Stimulated activated CD4-positive, alpha-beta T cell treated with anti-CD3 and anti-CD28 coated beads, Interleukin-2, amount 100 ng/mL, for 24 hours (primary cell): ENCODE measurements at places on chromosomes 11 and 22.

- DNase-seq: no peak
Observed at GRCh38 chr11:119506436-119506835, 83.5 kb upstream of the THY1 start.

- DNase-seq: no peak
Observed at GRCh38 chr11:120863359-120863758, 160.5 kb upstream of the TBCEL start.

- no peak for DNase-seq
Observed at GRCh38 chr11:76753950-76754349, 29.2 kb upstream of the TSKU start.

GRCh38 chr11:77475206-77475605 is 1.3 kb upstream of the PAK1 start:
- no peak for DNase-seq

GRCh38 chr11:926341-926916 is 759 bp downstream of the AP2A2 start:
- DNase-seq: no peak

DNA sequence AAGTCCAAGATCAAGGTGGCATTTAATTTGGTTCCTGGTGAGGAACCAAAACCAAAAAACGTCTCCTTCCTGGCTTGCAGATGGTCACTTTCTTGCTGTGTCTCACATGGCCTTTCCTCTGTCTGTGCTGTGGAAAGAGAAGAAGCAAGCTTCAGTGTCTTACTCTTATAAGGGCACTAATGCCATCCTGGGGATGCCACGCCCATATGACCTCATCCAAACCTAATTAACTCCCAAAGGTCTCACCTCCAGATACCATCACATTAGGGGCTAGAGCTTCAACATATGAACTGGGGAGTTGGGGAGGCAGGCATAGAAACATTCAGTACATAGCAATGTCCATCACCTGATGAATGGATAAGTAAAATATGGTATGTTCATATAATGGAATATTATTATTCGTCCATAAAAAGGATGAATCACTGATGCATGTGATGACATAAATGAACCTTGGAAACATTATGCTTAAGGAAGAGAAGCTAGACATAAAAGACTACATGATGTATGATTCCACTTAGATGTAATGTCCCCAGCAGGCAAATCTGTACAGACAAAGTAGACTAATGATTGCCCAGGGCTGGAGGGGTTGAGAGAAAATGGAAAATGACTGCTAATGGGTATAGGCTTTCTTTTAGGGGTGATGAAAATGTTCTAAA is 78.6 kb upstream of the B3GNT6 start:
- no peak for DNase-seq

- DNase-seq: no peak
Observed at GRCh38 chr22:19878461-19879245, 24.0 kb upstream of the GNB1L start.

DNA sequence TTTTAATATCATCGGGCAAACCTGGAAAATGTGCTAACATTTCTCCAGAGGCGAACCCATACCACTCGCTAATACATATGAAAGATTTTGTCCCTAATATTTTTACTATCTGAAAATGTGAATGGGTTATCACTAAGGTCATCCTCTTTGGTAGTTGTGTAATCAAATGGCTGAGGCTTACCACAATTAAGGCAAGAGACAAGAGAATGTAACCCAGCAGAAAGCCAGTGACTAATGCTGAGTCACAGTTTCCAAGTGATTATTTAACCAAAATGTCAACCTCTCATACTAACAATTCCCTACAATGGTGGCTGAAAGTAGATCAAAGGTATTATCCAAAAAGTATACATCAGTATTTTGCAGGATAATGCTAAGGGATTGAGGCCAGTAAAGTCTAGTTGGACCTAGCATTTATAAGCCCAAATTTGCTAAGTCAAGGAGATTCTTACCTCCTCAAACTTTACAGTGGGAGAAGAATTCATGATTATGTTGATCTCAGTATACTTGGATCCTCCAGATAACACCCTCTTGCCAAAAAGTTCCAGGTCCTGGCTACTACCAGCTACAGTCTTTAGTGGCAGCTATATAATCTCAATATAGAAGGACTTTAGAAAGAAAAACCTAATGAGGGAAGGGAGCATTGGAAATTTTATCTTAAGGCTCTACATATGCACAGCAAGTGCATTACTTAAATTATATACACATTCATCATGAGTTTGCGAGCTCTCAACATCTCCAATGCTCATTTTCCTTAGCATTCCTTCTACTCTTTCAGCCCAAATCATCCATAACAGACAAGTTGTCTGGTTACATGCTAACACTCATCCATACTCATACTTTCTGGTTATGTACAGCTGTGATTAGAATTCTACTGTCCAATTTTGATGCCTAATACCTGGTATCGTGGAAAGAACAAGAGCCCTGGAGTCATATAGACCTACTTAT is 25.4 kb downstream of the SIK3 start:
- no peak for DNase-seq

GRCh38 chr22:34814260-34815025 is 251.5 kb upstream of the ISX start:
- DNase-seq: no peak

DNA sequence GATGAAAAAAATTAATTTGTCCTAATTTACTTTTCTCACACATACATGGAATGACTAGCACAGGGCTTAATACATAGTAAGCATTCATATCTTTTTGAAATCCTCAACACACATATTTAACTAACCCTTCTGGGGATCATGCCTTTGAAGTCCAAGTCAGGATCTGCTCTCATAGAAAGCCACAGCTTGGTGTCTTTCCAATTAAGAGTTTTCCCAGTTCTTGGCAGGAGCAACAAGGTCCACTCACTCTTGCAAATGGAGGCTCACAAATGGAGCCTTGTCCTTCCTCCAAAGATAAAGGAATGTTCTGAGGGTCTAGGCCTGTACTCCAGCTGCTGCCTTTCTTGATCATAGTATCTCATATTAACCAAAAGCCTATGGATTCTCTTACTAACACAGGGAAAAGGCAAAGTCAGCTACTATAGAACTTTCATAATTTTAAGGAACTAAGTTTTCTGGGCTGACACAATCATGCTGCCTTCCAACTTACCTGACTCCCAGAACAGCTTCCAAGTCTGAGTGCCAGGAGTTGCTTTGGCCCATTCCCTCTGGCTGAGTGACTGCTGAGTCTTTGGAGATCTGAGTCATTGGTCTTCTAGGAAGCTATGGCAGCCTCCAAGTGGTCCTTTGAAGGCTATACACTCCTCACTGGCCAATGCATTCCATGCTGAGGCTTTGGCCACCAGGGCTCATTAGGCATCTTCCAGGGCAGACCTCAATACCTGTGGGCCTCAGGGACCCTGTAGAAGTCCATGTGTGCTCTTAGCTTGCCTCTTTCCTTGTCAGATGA is 25.8 kb upstream of the NUCB2 start:
- DNase-seq: no peak

GRCh38 chr11:303363-303762 is 4.0 kb upstream of the IFITM5 start:
- no peak for DNase-seq

- no peak for DNase-seq
Observed at GRCh38 chr22:42217019-42217751, 53.3 kb downstream of the TCF20 start.

DNA sequence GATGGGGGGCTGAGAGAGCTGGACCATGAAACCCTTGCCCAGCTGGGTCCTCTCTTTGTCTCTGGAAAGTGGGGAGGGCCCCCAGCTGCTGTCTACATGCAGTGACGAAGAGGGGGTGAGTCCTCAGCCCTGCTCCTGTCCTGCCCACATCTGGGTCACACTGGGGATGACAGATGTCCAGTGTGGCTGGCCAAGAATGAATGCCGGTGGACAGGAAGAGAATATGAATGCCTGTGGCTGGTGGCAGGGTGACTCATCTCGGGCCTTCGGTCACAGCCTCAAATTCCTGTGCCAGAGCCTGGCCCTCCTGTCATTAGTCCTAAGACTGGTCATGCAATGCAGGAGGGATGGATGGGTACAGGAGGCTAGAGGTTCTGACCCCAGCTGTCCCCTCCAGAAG is 2.2 kb upstream of the PNPLA3 start:
- DNase-seq: no peak

DNA sequence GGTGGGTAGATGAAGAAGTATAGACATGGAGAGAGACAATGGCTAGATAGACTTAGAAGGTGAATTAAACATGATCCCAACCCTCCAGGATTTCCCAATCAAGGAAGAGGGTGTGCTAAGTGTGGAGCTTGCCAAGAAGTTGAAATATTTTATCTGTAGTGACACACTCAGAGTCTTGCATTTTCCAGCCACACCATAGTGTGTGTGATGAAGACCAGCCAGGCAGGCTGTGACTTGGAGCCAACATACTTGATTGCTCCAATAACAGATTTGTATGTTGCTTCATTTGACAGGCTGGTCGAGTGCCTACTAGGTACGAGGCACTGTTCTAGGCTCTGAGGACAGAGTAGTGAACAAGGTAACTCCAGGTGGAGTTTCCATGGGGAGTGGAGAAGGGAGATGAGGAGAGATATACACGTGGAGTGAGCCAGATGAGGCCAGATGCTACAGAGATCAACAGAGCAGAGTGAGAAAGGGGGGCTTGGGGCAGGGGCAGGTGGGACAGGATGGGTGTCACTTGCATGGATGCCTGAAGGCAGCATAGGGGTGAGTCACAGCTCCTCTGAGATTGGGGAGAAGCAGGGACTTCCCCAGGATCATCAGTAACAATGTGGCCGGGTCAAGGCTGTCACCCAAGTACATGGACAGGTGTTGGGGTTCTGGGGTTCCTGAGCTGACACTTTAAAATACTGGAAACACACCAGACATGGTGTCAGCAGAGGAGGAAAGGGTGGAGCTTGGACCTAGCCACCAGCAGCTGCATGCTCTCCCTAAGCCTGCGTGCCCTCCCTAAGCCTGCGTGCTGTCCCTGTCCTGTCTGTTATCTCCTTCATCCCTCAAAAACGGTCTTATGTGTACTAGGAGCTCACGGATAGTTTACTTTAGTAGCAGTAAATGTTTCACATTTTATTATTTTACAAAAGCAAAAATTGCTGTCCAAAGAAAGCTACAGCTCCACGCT is 23.6 kb downstream of the PDGFB start:
- no peak for DNase-seq

DNA sequence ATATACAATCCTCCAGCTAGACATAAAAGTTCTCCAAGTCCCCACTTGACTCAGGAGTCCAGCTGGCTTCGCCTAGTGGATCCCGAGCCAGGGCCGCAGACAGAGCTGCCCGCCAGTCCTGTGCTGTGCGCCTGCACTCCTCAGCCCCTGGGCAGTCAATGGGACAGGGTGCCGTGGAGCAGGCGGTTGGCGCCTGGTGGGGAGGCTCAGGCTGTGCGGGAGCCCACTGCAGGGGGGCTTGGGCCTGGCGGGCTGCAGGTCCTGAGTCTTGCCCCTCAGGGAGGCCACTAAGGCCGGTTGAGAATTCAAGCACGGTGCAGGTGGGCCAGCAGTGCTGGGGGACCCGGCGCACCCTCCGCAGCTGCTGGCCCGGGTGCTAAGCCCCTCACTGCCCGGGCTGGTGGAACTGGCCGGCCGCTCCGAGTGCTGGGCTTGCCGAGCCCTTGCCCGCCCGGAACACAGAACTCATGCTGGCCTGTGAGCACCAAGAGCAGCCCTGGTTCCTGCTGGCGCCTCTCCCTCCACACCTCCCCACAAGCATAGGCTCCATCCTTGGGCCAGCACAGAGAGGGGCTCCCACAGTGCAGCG is 884.8 kb upstream of the LRRC4C start:
- DNase-seq: no peak

- no peak for DNase-seq
Observed at GRCh38 chr11:119530509-119530908, 107.5 kb upstream of the THY1 start.

GRCh38 chr11:111229604-111230003 is 15.9 kb upstream of the POU2AF2 start:
- DNase-seq: peak; percentile 25

DNA sequence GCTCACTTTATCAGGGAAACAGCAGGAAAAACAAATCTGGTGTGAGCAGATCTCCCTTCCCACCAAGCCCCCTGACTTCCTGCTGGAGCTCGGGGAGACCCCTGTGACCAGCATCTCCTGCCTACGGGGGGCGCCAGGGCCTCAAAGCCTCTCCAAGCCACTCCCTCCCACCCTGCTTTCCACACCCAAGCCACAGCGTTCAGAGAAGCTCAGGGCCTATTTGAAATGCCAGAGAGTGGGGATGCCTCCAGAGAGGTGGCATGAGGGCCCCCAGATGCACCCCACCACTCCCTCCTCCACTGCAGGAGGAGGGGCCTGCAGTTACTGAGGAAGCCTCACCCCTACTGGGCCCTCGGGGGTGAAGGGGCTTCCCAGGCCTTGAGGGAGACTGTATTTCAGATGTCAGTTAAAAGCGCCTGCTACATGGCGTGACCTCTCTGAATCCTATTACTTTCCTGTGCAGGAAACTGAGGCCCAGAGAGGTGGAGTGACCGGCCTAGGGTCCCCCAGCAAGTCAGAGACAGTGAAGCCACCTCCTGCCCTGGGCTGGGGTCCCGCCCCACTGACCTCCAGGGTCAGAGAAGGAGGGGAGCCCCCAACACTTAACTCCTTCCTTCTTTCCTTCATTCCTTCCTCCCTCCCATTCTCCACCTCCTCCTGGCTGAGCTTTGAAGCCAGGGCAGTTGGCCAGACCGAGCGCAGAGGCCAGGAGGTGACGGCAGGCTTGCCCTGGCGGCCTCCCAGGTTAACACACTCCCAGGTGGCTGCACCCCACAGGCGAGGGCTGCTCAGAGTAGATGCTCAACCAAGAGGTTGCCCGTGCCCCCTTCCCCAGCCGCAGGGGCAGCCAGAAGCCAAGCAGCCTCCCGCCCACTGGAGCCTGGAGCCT is 6.0 kb upstream of the CDKN1C start:
- DNase-seq: no peak

DNA sequence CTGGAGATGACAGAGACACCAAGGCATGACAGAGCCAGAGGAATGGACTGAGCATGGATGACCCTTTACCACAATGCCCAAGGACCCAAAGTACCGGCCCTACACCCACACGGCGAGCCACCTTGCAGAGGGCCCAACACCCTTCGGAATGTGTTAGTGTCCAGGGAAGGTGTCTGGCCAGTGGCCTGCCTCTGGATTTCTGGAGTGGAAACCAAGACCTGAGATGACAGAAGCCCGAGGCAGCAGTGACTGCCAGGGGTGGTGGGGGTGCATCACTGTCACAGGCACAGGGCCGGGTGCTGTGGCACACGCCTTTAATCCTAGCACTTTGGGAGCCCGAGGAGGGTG is 28.7 kb downstream of the PDGFB start:
- DNase-seq: no peak

DNA sequence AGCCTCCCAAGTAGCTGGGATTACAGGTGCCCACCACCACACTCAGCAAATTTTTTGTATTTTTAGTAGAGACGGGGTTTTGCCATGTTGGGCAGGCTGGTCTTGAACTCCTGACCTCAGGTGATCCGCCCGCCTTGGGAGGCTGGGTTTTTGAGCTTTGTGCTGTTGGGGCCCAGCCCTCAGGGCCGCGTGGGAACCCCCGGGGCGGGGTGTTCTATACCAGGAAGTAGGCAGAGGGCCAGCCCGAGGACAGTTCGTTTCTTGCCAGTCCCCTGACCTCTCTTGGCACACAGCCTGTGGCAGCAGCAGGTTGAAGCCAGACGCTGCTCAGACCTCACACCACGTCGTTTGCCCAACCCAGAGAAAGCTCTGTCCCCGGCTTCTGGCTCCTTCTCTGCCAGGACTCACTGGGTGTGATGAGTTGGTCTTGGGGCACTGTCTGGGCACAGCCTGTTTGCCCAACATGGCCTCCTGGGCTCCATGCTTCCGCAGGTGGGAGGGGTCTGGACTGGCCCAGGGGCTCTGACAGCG is 24.9 kb upstream of the CHKA start:
- DNase-seq: no peak
